Hematopoietic multipotent progenitor cell (in vitro differentiated cells): ENCODE measurements at places on chromosomes 5 and 9.

DNA sequence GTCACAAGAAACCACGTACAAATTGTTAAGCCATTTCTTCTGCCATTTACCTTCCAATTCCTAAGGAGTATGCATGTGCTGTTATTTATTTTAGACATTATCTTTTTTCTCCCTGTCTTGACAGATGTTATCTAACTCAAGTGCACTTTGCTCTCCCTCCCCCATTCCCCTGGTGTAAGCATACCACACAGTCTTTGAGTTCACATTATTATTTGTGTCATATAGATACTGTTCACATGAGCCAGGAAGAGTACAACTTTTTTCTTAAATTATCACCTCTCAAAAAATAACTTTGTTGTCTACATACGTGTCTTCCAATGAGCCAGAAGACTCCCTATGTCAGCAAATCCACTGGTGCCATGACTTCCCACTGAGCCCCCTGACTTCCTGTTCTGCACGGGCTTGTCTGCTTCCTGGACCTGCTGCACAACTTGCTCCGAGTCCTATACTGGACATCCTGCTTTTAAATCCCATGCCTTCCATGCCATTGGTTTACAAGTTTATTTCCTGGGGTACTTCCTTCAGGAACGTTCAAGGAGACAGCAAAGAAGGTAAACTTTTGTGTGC lies 19.9 kb upstream of the FAM120A start:
- no peak for DNase-seq

DNA sequence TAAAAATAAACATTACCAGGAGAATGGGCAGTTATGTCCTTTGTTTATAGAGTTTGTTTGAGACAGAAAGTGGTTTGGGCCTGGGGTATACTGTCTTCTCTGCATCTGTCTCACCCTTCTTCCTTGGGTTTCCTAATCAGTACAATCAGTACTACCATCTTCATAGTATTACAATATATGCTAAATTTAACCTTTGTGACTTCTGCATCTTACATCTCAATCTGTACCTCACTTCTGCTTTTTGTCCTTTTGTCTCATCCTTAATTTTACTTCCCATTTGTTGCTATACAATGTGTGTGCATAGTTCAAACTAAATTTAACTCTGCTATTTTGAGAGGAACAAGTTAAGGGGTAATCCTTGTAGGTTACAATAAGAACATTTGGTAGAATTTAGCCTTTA lies 19.6 kb downstream of the FBXO38 start:
- DNase-seq: no peak

GRCh38 chr5:153617190-153617589 lies 126.7 kb downstream of the GRIA1 start:
- DNase-seq: no peak

DNA sequence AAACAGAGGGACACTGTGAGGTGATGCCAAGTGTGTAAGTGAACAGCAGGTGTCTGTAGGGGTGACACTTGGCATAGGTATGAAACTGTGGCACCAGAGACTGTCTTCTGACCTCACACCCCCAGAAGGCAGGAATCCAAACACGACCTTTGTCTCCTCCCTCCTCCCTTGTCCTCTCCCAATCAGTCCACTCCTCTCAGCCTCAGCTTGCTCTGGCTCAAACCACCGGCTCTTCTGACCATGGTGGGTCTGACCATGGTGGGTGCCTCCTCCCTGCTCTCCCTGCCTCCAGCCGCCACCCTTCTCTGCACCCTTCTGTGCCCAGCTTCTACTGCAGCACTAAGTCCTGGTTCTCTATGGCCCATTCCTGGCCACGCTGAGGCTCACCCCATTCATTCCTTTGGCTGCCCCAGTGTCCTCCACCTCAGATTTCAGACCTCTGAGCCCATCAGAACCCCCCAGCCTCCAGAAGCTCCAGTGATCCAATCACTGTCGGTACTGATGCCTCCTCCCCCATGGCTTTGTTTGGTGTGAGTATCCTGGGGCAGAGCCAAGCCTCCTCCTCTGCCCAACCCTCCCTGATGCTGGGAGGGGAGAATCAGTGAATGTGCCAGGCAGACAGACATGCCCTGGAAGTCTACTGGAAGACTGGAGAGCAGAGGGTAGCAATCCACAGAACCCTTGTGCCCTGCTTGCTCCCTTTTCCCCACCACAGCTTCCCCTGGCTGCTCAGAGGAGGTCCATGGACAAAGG lies 1.7 kb upstream of the ARID3C start:
- no peak for DNase-seq

DNA sequence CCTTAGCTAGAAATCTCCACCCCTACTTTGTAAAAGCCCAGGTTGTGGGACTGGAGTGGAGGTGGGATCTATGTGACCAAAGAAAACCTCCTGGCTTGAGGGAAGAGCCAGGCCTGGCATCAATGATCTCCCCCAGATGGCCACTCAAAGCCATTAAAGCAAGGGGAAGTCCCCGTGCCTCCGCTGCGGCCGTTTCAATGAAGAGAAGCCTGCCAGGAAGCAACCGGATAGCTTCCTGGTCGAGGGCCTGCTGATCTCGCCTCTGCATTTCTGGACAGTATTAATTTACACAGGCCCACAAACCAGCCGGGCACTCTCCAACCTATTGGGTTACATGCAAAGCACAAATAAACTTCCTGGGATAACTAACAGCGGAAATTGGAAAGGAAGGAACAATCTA lies 160.5 kb upstream of the MSX2 start:
- no peak for DNase-seq

DNA sequence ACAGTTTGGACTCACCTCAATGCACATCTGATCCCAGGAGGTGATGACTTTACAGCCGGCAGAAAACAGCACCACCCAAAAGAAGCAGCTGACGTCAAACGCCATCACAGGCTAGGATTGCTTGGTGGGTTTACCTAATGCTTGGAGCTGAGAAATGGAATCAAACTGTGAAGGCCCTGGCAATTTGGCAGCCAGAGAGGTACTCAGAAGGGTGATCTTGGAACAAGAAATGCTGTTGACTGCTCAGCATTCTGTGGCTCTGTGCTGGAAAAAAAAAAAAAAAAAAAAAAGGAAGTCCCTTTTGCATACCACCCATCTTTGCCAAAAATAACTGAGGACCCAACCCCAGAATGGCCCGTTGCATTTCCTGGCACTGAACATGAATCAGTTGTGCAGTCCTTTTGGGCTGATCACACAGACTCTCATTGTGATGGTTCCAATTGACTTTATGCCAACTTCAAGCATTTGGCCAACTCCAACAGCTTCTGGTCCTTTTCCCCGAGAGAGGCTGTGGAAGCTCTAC lies at the start of gene CD180:
TSS of gene CD180 (minus strand) at position 263 of the 523 bp plus-strand sequence. CDS start at position 105, 158 bp downstream.
- DNase-seq: no peak

DNA sequence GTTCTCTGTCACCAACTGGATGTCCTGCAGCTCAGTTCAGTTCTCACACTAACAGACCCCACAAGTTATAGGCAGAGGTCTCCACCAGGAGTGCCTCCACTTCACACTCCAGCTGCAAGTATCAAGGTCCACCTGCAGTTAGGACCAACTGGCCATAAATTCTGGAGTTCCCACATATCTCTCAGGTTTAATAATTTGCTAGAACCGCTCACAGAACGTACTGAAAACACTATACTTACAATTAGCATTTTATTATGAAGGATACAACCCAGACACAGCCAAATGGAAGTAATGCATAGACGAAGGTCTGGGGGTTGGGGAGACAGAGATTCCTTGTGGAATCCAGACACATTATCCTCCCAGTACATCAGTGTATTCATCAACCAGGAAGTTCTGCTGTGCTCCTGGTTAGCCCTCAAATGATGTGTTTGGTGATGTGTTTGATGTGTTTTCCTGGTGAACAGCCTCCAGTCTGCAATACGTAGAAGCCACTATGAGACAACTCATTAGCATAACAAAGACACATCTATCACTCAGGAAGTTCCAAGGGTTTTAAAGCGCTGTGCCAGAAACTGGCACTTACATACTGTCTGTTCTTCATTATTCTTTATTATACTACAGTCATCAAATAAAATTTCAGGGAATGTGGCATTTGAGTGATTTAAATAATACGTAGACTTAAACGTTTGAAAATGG lies 25.4 kb downstream of the OGN start:
- DNase-seq: no peak

- no peak for DNase-seq
These were observed 4.2 kb upstream of the RASGEF1C start for GRCh38 chr5:180213256-180213600.

DNA sequence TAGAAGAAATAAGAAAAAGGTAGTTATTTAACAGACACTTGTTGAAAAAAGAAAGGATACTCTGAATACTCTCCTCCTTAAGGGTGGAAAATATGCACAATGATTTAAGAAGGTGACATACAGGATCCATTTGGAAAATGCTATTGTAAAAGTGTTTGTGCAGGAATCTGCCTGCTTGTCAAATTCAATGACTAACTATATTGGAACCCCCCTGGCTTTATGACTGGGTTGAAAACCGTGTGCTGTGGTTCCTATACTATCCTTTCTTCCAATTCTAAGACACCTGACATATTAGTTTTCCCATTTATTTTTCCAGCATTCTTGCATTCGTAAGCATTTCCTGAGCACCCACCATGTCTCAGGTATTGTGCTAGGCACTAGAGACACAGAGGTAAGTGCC lies 220.0 kb downstream of the GLIS3 start:
- no peak for DNase-seq

GRCh38 chr5:74326571-74327338 lies 313.8 kb downstream of the ENC1 start:
- no peak for DNase-seq

DNA sequence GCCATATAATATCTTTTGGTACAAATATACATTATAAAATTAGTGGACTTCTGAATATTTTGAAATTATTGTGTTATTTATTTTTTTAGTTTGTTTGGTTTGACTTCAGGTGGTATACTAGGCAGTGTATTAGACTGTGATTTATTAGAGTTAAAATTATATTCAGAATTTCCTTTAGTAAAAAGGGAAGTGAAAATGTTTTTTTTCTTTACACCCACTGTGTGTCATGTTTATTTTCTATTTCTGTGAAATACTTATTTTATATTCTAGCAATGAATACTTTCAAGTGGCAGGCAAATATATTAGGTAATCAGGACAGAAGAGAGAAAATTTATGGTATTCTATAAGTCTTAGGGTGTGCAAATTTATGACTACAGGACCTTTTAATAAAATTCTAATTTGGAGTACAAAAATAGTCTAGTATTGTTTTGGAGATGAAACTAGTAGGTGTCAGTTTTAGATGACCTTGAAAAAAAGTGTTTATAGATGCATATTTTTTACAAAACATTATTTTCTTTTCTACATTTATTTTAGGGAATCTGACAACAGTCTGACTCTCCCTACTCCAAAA lies 8.8 kb downstream of the CSNK1G3 start:
- no peak for DNase-seq

DNA sequence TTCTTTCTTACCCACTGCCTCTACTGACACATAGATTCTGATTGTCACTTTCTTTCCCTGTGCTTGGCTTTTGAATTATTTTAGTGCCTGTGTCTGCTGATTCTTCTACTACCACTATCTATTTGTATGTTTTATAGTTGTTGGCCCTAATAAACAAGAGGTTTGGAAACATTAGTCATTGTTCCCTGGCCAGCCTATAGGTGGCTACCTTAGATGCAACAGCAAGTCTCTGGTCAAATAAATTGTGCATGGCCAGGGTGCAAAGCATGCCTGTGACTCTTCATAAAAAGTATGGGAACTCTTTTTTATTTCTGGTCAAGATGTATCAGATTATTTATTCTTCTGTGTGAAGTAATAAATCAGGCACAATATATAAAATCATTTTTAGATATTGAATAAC lies 124.4 kb downstream of the PLK2 start:
- no peak for DNase-seq

GRCh38 chr9:98209530-98209929 lies 17.1 kb upstream of the CORO2A start:
- DNase-seq: no peak

DNA sequence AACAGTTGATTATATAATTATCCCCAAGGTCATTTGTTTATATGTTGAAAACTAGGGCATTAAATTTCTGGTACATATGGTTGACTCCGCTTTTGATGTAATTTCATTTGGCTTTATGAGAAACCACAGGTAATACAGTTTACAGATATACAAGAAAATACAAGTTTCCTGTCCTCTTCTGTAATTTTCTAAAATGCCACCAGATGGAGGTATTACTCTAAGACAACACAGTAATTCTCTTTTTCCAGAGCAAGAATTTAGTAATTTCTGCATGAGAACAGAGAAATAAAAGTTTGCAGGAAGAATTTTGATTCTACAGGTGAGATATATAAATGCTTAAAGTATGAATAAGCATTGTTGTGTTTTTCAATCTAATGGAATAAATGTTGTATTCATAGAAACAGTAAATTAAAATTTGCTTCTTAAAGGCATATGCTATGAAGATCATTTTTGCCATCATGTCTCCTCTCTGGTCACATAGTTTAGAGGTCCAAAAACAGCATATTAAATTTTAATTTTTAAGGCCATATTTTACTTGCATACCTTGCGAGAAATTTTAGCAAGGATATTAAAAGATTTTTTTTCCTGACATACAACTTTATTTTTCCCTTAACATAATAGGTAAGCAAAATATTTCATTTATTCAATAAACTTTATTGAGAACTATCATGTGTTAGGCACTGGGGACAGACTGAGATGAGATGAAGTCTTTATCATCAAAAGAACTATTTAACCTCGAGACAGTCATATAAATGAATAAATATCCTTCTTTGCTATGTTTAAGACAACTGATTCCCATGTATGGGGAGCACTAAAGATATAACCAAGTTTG lies 22.7 kb downstream of the CHD1 start:
- peak; percentile 52 for DNase-seq

DNA sequence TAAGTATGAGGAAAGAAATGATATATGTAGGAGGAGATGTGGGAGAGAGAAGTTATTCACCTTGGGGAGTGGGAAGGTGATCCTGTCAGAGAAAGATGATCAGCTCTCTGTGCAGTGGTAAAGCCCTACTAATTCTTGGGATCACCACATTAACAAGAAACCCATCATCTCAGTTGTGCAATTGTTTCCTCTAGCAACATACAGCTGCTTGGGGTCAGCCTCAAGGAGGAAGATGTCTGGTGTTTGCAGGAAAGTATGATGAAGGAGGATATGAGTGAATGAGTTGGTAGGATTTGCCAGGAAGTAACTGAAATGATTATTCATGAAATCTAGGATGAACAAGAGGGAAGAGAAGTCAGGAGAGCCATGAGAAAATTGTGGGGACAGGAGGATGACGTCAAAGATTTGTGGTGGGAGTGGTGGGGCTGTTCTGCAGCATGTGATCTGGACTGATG lies 50.1 kb downstream of the TNFSF8 start:
- no peak for DNase-seq

GRCh38 chr5:51148437-51148836 lies 234.8 kb upstream of the ISL1 start:
- no peak for DNase-seq

DNA sequence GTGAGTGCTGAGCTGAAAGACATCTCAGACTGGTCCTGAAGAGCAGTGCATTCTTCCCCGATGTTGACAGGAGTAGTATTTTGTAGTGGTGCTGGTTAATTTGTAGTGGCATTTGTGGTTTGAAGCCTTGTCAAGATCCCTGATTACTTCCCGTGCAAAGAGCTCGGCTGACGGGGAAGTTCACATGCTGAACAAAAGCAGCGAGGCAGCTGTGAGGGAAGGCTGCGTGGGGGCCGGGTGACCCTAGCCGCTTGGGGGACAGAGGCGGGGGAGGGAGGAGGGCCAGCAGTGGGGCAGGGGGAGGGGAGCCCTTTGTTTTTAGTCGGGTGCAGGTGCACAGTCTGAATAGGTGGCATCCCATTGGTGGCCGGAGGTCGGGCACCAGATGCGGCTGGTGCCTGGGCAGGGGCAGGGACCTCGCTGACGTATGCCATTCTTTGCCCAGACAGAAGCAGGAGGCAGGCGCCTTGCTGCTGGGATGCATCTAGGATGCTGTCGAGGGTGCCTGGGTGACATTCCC lies 64.7 kb downstream of the CRB2 start:
- no peak for DNase-seq

GRCh38 chr9:124016175-124017050 lies 4.8 kb downstream of the LHX2 start:
- DNase-seq: no peak
